ENCODE measurements at places on chromosomes 2 and 18.

- DNase-seq = no peak
Measured at GRCh38 chr2:176415174-176415895, 146.1 kb downstream of the MTX2 start.

DNA sequence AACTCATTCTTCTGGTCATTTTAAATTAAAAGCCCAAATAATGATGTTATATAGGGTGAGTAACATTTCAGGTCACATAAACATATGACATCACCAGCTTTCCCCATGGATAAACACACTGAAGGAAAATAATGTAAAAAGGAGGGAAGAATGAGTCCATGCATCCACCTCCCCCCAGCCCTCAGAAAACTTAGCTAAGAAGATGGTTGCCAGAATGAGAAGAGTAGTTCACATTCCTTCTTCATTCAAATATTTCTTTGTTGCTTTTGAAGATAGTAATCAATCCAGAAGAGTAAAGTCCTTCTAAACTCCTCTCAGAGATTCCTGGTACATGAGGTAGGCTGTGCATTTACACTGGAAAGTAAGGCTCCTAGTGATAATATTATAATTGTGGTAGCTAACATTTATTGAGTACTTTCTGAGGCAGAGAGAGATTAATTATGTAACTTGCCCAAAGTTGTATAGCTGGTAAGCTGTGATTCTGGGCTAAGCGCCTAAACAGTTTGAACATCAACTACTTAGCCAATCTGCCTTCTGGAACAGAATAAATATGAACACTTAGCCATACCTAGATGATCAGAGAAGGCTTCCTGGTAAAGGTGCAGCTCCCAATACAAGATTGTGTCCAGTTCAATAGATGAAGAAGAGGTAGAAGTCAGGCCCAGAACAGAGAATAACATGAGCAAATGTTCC, 256.7 kb upstream of the FN1 start:
- no peak for DNase-seq

GRCh38 chr2:70779911-70780545, 10.4 kb downstream of the FIGLA start:
- no peak for DNase-seq

GRCh38 chr2:121182520-121182919, 102.5 kb downstream of the TFCP2L1 start:
- no peak for DNase-seq

DNA sequence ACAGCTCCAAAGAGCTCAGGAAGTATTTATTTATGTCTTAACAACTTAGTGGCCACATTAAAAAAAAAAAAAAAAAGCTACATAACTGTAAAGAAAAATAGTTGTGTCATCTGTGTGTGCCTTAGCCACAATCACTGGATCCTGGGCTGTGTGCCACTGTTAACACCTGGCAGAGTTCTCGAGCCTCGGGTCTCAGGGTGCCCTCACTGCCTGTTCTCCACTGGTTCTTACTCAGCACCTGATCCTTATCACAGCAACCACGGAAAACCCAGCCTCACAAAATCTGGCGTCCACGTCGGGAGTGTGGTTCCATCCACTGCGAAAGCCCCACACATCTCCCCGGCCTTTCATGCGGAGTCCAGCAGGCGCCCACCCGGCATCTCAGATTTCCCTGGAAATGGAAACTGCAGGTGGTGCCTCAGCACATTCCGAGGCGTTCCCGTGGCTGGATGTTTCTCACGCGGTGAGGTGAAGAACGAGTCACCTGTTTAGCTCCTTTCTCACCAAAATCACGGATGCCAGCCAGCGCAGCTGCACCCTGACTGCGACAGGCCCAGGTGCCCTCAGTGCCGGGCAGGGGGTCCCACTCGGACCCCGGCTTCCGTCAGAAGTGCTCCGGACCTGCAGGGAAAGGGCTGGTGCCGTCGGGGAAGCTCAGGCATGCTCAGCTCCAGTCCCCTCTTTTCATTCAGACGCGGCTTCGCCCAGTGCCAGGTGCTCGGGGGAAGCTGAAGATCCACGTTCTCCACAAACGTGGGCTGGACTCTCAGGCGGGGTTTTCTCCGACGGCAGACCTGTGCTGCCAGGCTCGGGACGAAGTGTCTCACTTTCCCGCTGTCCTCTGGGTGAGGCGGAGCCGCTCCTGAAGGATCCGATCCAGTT, 198.7 kb upstream of the SALL3 start:
- no peak for DNase-seq

Measured in putamen (tissue), 1 donor.